ENCODE measurements at places on chromosomes 16 and 17.
A peak's percentile ranks its signal among the peaks of the same experiment; 100 is the strongest.

DNA sequence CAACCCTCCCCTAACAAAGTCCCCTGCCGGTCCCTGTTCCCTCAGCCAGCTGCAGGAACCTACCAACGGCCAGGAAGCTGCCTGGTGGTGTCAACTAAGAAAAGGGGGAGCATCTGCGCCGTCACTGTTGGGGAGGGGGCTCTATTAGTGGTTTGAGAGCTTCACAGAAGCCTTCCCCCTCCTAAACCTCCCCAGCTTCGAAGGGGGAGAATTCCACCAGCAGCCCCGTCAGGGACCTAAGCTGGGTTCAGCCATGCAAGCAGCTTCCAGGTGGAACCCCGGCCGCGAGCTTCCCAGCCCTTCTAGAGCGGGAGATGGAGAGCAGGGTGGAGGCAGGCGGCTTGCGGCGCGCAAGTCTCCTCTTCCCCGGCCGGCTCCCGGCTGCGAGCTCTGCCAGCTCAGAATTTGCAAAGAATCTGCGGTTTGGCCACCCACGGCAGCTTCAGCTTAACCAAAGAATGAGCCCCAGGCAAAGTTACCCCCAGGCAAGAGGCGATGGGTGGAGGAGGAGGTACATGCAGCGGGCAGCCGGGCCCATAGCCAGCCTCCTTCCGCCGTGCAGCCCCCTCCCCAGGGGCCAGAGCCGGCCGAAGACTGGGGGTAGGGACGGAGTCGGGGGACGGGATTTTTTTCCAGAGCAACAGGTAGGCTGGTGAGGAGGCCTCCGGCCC is 33.7 kb downstream of the DDX19A start:
- peak; percentile 79 for DNase-seq

DNA sequence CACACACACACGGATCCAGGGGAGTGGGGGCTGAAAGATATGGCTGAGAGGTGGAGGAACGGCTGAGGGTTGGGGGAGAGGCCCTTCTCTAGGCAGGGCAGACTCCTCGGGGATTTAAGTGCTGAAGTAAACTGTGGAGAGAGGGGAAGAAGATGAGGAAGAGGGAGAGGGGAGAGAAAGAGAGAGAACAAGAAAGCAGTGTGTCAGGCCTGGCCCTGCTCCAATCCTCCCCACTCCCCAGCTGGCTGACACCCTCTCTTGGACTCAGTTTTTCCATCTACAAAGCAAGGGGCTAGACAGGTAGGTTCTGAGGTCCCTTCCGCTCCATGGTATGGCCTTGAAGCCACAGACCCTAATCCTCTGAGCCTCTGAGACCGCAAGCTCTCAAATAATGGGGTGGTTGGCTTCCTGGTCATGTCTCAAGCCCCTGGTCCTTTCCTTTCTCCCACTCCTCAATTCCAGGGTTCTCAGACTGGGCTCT is 2.0 kb downstream of the VAMP2 start:
- DNase-seq = no peak

GRCh38 chr17:65064452-65065019 is 8.0 kb upstream of the GNA13 start:
- DNase-seq = peak; percentile 80

- DNase-seq = no peak
Measured at GRCh38 chr16:24509536-24509935, 29.8 kb upstream of the RBBP6 start.

- DNase-seq = no peak
Measured at GRCh38 chr16:75687361-75687760, 10.6 kb upstream of the CPHXL2 start.

- DNase-seq = no peak
Measured at GRCh38 chr16:49866595-49867071, 10.7 kb upstream of the ZNF423 start.

GRCh38 chr16:16925432-16925831 is 545.3 kb downstream of the XYLT1 start:
- no peak for DNase-seq

GRCh38 chr17:20066253-20066652 is 57.1 kb downstream of the SPECC1 start:
- DNase-seq = peak; percentile 80

DNA sequence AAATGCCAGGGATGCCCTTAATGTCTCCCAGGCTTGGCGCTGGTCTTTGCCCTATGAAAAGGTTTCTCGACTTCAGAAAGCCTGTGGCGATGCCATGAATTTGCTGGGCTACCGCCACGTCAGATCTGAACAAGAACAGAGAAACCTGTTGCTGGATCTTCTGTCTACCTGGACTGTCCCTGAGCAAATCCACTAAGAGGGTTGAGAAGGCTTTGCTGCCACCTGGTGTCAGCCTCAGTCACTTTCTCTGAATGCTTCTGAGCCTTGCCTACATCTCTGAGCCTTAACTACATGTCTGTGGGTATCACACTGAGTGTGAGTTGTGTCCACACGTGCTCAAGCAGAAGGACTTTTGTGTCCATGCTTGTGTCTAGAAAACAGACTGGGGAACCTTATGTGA is 11.4 kb downstream of the CHST4 start:
- DNase-seq = peak; percentile 69

DNA sequence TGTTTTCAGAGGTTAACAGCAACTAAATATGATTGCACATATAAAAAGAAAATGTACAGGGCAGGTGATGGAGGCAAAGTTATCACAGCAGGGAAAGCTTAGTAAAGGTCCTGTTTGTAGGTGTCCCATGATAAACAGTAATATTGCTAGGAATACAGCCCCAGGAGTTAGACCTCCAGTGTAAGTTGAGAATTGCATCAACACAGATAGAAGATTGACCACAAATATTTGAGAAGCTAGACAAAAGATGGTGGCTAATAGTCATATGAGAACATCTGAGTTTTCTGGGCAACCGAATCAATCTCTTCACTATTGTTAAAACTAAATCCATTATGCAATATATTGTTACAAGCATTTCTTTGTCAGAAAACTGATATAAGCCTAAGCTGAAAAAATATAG is 152.6 kb downstream of the CDH11 start:
- no peak for DNase-seq

DNA sequence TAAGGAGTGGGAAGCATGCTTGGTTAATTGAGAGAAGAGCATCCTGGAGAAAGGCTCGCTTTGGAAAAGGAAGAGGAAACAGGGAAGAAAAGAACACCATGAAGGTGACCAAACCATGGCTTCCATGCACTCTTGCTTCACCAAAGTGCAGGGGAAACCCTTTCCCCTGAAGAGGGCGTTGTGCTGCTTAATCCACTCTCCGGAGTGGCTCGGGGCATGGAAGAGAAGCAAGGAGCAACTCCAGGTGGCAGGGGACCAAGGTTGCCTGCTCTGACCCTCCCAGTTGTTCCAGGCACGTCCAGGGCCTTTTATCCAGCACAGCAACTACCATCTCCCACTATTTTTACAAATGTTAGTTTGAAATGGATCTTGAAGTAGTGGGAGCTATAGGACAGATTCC is 108.1 kb downstream of the STX8 start:
- DNase-seq = no peak

- no peak for DNase-seq
Measured at GRCh38 chr17:28071891-28072606, 29.6 kb downstream of the NLK start.

DNA sequence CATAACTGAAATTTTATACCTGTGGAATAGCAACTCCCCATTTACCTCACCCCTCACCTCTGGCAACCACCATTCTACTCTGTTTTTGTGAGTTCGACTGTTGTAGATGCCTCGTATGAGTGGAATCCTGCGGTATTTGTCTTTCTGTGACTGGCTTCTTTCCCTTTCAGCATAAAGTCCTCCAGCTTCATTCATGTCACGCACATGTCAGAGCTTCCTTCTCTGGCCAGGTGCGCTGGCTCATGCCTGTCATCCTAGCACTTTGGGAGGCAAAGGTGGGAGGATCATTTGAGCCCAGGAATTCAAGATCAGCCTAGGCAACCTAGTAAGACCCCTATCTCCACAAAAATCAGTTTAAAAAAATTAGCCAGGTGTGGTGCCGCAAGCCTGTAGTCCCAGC is 278.4 kb downstream of the PARN start:
- no peak for DNase-seq

- no peak for DNase-seq
Measured at GRCh38 chr16:55294931-55295342, 29.1 kb upstream of the IRX6 start.

DNA sequence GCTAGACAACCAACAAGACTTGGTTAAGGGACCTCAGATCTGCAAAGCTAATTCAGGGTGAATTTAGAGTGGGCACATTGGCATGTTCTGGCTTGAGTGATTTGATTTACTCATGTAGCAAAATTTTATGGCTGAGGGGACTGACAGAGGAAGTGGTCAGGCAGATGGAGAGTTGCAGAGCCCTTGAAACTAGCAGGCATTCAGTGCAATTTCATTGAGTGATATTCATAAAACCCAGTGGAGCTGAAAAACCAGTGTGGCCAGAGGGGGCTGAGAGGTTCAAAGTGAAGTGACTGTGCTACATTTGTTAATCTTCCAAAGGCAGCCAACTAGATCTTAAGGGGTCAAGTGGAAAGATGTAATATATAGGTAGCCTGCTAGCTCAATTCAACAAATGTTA is 2.2 kb upstream of the TMEM94 start:
- DNase-seq = no peak

DNA sequence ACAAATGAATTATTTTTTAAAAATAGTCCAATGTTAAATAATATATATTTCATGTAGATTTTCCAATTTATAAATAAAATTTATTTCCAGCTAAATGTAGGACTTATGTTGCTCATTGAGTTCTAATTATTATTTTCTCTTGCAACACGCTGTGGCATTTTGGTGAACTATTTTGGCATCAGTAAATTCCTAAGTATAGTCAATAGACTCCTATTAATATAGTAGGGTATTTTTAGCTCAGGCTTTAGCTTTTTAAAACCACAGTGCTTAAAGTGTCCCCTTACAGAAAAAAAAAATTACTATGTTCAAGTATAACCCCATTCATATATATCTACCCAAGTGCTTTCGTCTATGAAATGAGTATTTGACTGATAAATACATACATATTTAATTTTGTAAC is 919.2 kb upstream of the SOX9 start:
- DNase-seq = no peak

- no peak for DNase-seq
Measured at GRCh38 chr17:68711858-68712257, 110.7 kb upstream of the FAM20A start.

DNA sequence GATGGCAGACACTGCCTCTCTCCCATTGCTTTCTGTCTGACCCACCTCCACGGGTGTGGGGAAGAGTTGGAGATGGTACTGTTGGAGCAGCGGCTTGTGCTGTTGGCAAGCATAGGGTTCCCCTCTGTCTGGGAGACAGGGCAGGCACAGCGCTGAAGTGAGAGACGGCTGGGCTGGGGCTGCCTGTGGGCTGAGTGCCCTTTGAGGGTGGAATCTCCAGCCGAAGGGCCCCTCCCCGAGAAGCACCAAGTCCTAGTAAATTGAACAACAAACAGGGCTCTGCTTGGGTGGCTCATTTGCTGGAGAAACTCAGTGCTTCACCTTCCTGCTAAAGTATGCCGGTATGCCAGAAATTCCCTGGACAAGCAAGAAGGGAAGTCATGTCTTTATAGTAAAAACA is 79.7 kb downstream of the KSR1 start:
- DNase-seq = no peak

GRCh38 chr17:28693869-28694268 is 17.8 kb downstream of the PROCA1 start:
- no peak for DNase-seq

GRCh38 chr17:49891694-49892389 is 44.0 kb upstream of the TAC4 start:
- no peak for DNase-seq

- DNase-seq = no peak
Measured at GRCh38 chr17:49821916-49822315, 26.0 kb downstream of the TAC4 start.

DNA sequence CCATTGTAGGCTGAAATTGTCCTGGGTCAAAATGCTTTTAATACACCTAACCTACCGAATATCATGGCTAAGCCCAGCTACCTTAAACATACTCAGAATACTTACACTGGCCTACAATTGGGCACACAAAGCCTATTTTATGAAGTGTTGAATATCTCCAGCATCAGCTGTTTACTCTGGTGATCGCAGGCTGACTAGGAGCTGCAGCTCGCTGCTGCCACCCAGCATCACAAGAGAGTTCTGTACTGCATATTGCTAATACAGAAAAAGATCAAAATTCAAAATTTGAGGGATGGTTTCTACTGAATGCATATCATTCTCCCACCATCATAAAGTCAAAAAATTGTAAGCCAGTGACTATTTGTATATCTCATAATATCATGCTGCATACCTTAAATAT is 55.3 kb downstream of the ULK2 start:
- DNase-seq = no peak

- no peak for DNase-seq
Measured at GRCh38 chr17:9672691-9673090, 27.4 kb downstream of the USP43 start.

GRCh38 chr16:27779641-27780164 is 229.8 kb downstream of the KATNIP start:
- no peak for DNase-seq

- DNase-seq = no peak
Measured at GRCh38 chr16:89071686-89072547, 21.7 kb upstream of the ACSF3 start.

GRCh38 chr17:3796110-3796821 is 4.7 kb downstream of the ITGAE start:
- no peak for DNase-seq

DNA sequence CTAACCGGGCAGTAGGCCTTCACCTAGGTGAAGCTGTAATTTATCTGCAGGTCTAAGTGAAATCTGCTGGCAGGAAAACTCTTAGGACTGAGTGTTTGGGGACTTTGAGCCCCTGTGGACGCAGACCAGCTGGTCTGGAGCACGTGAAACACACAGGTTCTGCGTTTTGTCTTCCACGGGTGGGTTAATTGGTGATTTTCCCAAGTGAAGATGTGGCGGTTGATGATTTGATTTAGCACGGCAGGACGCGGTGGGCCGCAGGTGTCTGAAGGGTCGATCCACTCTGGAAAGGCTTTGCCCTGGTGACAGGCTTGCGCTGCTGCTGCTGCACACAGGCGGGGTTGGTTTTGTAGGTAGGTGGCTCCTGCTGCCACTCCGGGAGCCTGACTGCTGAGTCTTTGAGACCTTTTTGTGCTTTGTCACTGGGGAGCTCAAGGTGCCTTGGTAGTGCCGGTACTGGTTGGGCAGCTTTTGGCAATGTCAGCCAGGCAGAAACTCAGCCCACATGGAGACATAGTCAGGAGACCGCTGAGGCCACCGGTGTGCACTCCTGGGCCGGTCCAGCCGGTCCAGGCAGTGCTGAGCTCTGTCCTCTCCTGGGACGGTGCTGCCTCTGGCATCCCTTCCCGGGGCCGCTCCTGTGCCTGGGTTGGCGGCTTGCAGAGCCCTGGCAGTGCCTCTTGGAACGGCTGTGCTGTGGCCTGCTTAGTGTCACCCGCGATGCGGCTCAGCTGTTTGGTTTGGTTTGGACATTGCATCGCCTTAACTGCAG is 2.3 kb downstream of the BAIAP2 start:
- DNase-seq = no peak

- no peak for DNase-seq
Measured at GRCh38 chr16:79497606-79498350, 102.8 kb downstream of the MAF start.

GRCh38 chr16:68319185-68319908 is 8.5 kb downstream of the PRMT7 start:
- no peak for DNase-seq

All from MCF 10A (cell line).